Bone marrow (tissue), 2 donors: ENCODE measurements at places on chromosomes 3 and 15.

DNA sequence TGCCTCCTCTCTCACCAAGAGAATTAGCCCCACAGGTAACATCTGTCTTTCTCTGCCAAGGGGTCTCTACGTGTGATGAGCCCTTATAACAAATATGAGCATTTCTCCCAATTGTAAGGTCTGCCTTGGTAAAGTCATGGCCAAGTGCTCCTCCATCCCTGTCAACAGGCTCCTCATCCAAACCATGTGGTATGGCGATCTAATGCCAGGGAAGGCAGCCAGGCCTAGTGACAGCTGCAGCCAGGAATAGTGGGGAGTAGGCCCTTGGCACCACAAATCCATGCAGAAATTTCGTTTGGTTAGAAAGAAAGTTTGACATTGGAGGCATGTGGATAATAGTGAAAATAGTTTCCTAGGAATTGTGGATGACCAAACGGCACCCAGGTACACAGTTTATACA is 4.7 kb upstream of the LRTM1 start:
- DNase-seq, result no peak

DNA sequence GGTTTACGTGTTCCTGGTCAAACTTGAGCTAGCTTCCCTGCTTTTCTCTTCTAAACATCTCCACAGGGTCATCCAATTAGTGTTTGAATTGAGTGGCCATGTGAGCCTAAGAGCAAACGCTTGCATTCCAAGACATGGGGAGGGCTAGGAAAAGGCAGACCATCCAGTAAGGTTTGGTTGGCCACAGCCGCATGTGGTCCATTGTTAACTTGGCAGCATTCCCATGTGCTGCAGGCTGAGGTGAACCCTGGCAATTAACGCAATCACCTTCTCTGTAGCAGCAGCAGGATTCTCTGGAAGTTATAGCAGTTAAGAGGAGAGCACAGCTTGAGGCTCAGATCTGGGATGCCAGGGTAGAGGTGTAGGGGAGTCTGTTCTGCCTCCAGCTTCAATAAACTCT is 502.2 kb upstream of the LMCD1 start:
- DNase-seq, result no peak

DNA sequence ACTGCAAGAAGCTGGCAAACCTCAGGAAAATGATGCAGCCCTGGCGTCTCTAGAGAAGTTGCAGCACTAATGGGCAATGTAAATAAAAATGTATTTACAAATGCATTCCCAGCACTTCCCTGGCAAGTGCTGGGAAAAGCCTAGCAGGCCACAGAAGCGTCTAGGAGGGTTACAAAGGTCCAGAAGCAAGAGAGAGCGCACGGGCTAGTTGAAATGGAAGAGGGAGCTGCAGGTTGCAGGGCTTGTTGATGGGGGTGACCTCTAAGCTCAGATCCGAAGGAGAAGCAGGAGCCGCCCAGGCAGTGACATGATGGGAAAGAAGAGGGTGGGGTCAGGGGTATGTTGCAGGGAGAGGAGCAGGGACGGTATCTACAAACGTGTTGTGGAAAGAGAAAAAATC is 2.7 kb upstream of the KNL1 start:
- DNase-seq, result no peak

- DNase-seq, result no peak
Measured at GRCh38 chr15:63870487-63871209, 36.9 kb upstream of the HERC1 start.

DNA sequence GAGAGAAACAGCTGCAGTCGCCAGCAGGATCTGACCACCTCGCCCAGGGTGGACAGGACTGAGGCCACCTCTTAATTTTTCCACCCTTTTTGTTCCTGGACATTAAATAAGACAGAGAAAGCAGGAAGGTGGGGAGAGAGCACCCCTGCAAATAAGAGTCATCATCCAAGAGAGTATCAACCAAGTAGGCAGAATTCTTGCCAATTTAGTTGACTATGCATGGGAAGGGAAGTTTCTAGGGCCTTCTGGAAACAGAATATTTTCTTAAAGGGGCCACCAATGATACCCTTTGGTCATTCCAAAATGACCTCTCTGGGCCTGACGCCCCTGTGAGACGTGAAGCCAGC is 136.2 kb downstream of the TJP1 start:
- DNase-seq, result no peak

DNA sequence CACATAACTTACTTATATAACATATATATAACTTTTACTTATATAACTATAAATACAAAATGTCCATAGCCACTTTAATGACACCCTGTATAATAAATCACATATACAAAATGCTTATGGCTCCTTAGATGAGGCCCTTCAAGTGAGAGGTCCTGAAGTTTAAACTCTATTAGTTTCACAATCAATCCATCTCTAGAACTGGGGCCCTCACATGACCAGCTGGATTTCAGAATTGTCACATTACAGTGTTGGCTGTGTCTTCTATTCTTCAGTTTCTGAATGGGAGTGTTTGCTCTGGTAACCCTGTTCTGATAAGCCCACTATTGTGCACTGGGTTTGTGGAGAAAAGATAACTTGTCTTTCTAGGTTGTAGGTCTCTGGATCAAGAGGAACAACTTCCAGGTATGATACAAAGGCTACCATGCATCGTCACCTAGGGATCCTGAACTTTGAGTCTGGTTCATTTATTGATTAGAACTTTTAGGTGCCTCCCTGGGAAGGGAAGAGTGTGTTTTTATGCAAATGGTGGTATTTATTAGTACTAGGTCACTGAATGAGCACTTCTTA is 107.9 kb downstream of the DNAH12 start:
- no peak for DNase-seq

GRCh38 chr15:80436511-80437307 is 32.5 kb downstream of the ARNT2 start:
- no peak for DNase-seq

DNA sequence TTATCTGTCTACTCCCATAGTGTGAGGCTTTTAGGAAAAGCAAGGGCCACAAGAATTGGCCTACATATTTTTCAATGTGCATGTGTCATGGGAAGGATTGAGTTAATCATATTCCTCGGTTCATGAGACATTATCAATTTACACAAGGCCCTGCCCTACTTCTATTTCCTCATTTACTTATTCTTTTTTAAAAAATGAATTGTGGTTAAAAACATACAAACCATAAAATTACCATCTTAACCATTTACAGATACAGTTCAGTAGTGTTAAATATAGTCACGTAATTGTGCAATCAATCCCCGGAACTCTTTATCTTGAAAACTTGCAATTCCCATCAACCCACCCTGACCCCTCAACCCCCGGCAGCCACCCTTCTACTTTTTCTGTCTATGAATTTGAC is 284.0 kb upstream of the GADL1 start:
- DNase-seq, result no peak

DNA sequence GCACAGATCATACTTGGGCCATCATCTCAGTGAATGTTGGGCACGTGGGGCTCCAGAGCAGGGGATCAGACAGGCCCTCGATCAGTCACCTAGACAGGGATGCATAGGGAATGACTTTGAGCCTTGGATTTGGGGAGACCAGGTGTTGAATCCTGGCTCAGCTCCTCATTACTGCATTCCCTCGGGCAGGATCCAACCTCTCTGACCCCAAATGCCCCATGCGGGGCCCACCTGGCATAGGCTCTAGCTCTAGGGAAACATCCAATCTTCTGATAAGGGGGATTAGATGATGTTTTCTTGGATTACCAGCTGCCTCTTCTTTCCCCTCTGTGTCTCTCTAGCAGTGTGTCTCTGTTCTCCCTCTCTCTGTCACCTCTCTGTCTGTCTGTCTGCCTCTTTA is 22.7 kb downstream of the LOXL1 start:
- DNase-seq, result no peak

DNA sequence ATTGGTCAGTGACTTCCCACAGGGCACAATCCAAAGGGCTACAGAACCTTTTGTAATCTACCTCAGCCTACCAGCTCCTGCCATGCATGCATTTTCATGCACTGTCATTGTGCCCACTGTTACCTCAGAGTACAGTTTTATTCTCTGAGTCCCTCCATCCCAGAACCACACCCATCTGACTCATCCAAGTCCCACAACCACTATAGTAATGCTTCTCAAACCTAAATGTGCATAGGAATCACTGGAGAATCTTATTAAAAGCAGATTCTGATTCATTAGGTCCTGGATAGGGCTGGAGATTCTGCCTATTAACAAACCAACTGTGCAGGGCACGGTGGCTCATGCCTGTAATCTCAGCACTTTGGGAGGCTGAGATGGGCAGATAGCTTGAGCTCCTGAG is 3.7 kb upstream of the B3GALNT1 start:
- DNase-seq, result no peak
